ENCODE measurements at places on chromosomes 2 and 18.

- no peak for DNase-seq
These were observed 84.9 kb downstream of the ST6GAL2 start for GRCh38 chr2:106800976-106801655.

DNA sequence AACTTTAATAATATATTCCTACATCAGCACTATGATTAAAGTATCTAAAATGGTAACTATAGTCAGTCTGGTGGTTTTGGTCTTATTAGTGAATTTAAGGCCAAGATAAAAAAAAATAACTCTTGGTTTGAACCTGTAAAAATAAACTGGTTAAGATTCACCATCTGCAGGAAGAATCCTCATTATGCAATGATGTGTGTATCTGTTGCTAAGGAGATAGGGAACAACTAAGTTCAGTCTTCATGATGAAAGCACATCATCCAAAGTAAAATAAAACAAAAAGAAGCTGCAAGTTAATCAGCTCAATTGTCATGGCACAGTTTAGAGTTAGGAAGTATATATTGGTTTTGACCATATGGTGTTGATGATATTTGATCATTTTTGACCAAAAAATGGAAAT, 466.0 kb downstream of the NYAP2 start:
- no peak for DNase-seq

- DNase-seq = no peak
These were observed 14.3 kb downstream of the GALNT3 start for GRCh38 chr2:165779706-165780105.

DNA sequence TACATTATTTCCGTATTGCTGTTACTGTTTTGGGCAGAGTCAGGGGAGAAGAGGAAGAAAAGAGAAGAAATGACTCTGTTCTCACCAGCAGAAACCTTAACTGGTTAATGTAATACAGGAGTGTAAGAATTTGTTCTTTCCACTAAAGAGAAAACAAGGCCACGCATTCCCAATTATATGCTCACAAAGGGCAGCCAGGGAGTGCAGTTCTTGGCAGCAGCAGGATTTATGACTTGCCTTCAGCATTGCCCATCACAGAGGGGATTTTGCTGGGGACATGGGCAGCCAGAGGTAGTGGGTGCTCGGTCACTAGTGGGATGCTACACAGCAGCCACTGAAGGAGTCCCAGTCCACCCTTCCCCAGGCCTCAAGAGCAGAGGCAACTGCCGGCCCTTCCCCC, 18.4 kb downstream of the MREG start:
- no peak for DNase-seq

- peak; percentile 71 for DNase-seq
These were observed 59.6 kb downstream of the SP110 start for GRCh38 chr2:230160112-230160660.

DNA sequence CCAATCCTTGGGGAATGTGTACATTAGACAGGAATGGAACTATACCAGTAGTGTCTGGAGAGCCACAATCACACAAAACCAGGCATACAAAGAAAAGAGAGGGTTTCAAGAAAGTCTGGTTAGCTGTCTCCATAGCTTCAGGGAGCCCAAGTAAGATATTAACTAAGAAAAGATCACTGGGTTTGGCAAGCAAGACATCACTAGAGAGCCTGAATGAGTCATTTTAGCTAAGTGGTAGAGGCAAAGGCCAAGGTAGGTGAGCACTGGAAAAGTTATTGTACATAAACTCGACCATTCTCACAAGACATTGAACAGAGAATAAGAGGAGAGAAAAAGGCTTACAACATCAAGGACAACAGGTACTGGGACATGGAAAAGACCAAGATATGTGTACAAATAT, 143.8 kb upstream of the ARL4C start:
- no peak for DNase-seq

- DNase-seq = peak; percentile 33
These were observed 25.0 kb upstream of the RAPGEF4 start for GRCh38 chr2:172710584-172711047.

DNA sequence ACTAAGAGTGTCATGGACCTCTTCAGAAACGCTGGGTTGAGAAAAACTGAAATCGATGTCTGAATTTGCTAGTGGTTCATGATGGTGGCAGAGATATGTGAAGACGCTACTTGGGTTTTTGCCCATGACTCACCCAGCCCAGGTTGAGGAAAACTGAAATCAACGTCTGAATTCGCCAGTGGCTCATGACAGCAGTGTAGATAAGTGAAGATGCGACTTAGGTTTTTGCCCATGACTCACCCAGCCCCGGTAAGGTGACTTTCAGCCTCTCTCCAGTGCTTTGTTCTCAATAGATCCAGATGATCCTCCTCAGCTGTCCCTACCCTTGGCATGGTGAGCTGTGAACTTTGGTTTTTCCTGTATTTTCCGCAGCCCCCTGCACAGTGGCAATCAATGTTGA, 105.3 kb upstream of the SIX3 start:
- no peak for DNase-seq

GRCh38 chr2:20148426-20148922, 76.5 kb downstream of the SDC1 start:
- no peak for DNase-seq

DNA sequence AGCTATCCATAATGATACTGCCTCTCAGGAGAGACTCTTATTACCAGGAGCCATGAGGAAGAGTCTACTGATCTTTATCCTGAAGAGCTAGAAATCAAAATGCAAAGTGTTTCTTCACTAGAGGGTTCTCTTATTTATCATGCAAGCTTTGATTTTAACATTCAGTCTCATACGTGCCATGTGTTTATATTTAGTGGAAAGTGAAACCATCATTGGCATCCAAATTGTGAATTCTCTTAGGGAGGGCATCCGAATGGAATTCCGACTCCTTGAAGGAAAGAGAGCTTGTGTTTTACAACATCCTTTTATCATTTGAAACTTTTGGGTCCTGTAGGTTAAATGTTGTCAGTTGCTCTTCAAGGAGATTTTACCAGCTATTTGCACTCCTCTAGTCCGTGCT, 170.4 kb upstream of the SESTD1 start:
- DNase-seq = no peak

GRCh38 chr2:218319813-218320365, 27.6 kb upstream of the TMBIM1 start:
- peak; percentile 5 for DNase-seq

DNA sequence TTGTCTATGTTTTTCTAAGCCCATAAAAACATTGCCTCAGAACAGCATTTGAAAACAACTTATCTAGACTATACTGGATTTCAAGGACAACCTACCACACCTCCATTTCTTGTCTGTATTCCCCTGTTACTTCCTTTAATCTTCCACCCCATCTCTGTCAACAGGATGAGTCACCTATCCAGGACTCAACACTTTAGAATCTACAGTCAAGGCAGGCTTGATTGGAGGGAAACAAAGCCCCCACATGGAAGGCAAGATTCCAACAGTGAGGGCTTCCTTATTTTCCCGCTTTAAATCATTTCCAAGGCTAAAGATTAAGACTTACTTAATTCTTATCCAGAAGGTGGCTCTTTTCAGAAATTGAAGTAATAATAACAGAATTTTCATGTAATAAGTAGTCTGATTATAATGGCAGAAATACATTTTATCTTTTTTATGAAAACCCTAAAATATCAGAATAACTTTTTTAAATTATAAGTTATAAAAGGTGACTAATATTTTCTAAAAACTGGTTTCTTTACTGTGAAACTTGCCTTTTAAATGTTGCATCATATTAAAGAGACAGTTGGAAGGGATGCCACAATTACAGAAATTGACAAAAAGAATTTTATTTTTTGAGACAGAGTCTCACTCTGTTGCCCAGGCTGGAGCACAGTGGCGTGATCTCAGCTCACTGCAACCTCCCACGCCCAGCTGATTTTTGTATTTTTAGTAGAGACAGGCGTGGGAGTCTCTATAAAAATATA, 138.7 kb upstream of the CCDC150 start:
- no peak for DNase-seq

DNA sequence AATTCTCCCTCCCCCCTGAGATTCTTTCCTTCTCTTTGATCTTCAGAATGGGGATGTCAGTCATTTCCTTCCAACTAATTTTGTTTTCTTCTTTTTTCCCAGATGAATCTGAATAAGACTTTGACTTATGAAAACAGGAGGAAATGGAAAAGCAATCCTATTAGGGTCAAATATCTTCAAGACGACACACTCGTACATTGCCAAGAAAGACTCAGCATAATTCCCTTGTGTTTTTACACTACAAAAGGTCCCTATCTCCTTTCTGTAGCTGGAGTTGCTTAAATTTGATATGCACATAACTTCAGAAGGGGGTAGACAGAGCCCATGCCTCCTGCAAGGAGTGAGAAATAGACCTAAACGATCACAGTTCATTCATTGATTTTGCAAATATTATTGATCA, 230.3 kb upstream of the RBBP8 start:
- DNase-seq = no peak

- no peak for DNase-seq
These were observed 8.1 kb downstream of the KLHL14 start for GRCh38 chr18:32764611-32765244.

- no peak for DNase-seq
These were observed 19.1 kb downstream of the LRP2 start for GRCh38 chr2:169343202-169343601.

DNA sequence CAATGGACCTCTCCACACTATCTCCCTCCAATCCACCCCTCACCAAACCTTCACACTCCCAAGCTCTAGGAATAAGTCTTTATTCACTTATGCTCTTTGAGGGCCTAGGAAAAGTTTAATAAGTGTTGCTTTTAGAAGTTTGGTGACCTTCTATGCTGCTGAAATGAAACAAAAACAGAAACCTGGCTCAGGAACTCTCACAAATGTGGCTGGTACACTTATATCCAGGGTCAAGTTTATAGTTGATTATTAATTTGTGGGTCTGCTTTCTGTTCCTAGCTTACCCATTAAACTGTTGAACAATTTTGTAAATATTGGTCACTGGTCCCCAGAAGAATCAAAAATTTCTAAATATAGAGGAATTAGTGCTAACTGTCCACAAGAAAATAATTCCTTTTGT, 14.2 kb upstream of the ANKRD44 start:
- DNase-seq = no peak

DNA sequence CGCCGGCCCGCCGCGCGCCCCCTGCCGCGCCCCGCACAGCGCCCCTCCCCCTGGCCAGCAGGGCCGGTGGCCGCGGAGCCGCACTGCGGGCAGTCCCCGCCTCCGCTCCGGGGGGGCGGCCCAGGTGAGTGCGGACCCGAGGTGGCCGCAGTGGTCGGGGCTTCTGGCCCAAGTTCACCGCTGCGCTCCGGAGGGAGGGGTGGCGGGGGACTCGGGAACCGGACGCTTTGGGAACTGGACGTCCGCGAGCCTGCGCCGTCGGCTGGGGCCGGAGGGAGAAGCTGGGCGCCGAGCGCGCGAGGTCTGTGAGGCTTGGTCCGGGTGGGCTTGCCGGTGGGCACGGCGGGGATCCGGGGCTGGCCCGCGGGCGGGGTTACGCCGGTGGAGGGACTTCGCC, 591 bp upstream of the LDLRAD4 start:
- DNase-seq = peak; percentile 67

DNA sequence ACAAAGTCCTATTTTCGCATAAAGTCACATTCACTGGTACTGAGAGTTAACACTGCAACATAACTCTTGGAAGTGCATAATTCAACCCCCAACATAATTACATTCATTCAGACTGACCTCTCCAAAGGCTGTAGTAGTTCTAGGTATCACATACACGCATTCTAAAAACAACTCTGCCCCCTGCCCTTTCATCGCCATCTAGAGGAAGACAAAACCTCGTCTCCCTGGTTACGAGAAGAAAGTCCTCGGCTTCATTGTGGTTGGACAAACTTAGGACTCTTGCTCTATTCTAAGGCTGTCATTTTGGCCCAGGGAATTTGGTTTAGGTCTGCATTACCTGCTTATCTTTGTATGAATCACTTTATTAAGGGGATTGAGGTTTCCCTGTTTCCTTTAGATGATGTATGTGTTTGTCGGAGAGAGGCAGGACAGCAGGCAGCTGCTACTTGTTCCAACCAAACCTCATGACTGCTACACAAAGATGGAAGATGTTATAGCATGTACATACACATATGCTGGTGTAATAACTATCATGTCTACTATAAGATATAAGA, 215.4 kb upstream of the NRXN1 start:
- DNase-seq = no peak

DNA sequence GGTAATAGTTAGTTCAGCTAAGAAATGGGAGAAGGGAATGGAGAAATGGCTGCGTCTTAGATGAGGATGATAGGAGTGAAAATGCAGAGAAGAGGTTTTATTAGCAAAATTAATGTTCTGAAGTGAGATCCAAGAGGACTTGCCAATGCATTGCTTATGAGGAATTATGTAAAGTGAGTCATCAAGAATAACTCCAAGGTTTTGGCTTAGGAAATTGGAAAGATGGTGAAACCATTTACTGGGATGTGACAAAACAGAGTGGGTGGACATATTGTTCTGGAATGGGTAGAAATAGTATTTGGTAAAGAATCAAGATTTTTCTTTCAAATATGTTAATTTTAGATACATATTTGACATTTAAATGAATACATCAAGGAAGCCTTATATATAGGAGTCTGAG, 306.6 kb upstream of the CYRIA start:
- DNase-seq = no peak

GRCh38 chr2:65636813-65637483, 204.5 kb upstream of the SPRED2 start:
- no peak for DNase-seq

DNA sequence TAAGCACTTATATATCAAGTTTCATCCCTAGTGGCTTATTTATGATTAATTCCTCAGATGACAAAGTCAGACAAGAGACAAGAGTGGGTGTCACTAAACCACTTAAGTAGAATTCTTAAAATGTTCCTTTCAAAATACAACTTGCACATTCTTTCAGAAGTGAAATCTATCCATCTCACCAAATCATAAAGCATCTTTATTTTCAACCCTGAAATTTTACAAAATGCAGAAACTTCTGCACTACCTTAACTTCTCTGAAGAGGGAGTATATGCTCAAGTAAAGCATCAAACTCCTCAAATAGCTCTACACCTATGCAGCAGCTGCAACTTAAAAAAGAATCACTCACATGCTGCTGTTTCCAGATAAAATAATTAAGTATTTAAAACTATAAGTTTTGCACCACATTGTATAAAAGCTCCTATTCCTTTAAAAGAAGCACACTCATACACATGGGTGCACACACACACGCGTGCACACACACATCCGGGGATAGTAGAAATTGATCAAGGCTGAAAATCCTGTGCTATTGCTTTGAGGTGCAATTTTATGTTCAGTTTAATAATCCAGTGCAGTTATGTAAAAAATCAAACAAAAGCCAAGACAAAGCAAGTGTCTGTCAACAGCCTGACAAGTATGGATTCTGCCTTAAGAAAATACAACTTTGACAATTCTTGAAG, 244.5 kb downstream of the TCF4 start:
- DNase-seq = peak; percentile 32

DNA sequence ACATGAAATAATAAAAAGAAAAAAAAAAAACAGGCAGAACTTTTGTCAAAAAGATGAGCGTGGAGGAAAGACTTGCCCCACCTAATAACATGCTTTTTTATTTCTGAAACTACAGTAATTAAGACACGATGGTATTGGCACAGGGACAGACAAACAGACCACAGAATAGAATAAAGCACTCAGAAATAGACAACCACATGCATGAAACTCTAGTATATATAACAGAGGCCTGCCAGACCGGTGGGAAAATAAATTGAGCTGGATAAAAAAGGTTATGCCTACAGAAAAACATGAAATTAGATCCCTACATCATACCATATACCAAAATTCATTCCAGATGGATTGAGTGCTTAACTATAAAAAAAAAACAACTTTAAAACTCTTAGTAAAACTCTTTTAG, 163.1 kb downstream of the NRP2 start:
- DNase-seq = no peak

Data from NCI-H1417 (cell line).